Hepatic stellate cell (primary cell): ENCODE measurements at places on chromosomes 11 and 22.

DNA sequence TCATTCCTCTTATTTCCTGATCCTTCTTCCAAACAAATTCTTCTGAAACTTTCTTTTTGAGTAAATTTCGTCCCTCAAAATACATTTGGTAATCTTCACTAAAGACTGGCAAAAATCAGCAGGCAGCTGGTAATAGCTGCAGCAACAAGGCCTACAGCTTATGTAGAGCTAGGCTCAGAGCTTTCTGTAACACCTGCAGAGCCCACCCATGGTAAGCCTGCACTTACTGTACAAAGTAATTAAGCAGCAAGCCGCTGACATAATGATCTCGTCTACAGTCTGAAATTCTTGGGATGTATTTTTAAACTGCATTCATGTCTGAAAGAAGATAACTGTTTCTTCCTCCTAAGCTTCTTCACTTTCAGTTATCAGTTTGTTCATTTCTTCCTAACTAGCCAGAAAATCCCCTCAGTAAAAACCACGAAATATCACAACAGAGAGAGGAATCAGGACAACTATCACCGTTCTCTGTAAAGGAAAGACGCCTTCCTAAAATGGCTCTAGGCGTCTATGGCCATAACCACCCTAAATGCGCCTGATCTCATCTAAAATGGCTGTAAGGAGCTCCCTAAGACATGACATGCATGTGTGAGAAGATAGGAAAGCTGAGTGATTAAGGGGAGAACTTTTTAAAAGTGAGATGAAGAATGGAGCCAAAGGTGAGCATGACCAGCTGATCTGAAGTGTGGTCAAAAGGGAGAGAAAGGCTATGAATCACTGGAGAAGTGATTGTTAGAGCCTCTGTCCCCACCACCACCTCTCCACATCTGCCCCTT is 56.2 kb downstream of the DENND5A start:
- no peak for DNase-seq

DNA sequence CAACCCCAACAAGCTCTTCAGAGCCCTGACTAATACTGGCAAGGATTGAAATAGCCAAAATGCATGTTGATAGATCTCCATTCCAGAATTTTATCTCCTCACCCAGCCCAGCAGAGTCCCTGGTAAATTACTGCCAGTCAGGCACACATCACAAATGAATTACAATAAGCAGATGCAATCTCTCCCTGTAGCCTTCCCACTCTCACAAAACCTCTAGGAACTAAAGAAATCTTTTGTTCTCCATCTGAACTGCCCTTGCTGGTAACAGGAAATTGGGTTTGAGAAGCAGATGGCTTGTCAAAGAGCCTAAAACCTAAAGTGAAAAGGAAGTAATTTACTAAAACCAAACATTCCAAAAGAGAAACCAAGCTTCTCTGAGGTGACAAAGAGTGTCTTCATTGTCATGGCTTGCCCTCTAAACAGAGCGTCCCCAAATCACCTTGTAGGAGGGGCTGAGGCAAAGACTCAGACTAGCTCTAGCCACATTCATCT is 59.5 kb downstream of the FAM168A start:
- DNase-seq, result no peak

- no peak for DNase-seq
Observed at GRCh38 chr11:73566977-73567755, 30.7 kb downstream of the FAM168A start.

GRCh38 chr22:26565181-26565580 is 24.8 kb downstream of the TPST2 start:
- DNase-seq, result no peak

GRCh38 chr22:17779286-17780115 is 5.2 kb upstream of the BID start:
- no peak for DNase-seq

- no peak for DNase-seq
Observed at GRCh38 chr11:93689240-93689639, 27.8 kb downstream of the CEP295 start.

DNA sequence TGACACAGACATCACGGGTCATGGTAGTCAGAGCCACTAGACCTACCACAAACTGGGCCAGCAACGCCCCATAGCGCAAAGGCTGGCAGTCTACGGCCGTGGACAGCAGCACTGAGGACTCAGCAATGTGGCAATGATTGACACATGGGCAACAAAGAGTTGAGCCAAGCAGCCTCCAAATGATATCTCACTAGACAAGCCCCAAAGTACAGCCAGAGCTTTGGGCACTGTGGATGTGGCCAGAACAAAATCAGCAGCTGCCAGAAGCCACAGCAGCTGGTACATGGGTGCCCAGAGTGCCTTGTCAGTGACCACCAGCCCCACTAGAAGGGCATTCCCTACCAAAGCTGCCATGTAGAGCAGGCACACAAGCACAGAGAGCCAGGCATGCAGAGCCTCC is 11.2 kb upstream of the UBQLNL start:
- DNase-seq, result no peak

GRCh38 chr11:6618117-6619003 is 862 bp downstream of the TPP1 start:
- peak; percentile 76 for DNase-seq

- no peak for DNase-seq
Observed at GRCh38 chr11:44030996-44031395, 16.8 kb upstream of the ACCSL start.

- no peak for DNase-seq
Observed at GRCh38 chr11:12017865-12018453, 9.5 kb upstream of the DKK3 start.

- DNase-seq, result no peak
Observed at GRCh38 chr11:65615950-65616574, 486 bp downstream of the PCNX3 start.

DNA sequence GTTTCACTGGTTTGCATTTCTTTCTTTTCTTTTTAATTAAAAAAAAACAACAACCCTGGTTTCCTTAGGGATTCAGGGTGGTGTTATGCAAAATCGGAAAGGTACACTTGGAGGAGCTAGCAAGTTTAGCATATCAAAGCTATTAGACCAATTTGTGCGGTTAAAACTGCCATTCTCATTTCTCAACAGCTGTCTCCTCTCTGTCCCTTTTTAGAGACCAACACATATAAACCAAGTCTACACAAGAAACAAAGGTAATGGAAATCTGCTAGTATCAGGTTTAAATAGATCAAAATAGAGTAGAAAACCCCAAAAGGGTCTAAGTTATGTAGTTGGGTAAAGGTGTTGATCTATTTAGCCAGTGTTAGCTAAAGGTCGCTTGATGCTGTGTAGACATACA is 1.7 kb upstream of the SESN3 start:
- no peak for DNase-seq

DNA sequence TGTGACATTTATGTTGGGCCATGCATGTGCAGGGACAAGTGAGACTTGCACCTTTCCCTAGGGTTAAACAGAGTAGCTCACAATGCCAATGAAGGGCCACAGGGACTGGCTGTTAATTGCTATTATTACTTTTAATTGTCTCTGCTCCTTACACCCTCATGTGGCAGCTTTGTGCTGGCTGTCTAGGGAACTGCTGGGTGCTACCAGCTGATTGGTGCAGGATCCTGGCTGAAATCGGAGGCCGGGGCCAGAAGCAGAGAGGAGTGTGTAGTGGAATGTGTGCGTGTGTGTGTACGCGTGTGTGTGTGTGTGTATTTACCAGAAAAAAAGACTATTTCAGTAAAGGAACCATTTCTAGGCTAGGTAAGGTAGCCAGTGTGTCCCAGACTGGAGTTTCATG is 302.5 kb downstream of the CTTN start:
- DNase-seq, result no peak

DNA sequence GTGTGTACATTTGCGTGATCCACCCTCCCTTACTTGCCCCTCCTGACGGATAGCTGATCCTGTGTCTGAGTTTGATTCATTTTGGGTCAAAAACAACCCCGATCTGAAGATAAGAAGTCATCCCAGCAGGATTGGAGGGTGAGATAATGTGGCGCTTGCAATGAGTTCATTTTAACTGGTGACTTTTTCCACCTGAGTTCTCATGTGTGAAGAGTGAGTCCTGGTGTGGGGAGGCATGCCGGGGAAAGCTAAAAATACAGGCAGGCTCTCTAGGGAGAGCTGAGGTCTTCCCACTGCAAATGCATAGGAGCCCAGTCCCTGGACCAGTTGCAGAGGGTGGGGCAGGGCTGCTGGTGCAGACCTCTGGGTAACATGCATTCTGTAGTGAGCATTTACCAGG is 35.7 kb upstream of the ELF5 start:
- DNase-seq, result no peak

DNA sequence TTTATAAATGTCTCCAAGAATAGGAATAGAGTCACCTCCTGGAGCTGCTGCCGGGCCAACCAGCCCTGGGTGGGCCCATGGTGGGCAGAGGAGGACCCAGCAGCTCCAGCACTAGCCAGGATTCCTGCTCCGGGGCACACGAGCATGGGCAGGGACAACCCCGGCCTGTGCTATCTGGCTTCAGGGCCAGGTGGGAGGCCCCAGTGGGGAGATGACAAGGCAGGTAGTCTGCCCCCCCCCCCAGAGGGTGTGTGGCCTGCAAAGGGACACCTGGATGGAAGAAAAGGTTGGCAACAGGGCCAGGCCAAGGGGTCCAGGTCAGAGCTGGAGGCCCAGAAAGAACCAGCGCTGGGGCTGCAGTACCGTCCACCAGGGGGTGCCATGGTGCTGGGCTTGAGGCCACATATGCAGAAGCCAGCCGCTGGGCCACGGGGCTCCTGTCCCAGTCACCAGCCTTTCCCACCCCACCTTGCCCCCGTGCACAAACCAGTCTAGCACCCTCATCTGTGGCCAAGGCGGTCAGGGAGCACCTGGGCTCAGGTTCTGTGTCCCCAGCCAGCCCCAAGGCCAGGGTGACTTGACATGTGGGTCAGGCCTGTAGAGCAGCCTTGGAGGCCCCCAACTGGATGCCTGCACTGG is 3.4 kb downstream of the TSPAN32 start:
- peak; percentile 83 for DNase-seq

DNA sequence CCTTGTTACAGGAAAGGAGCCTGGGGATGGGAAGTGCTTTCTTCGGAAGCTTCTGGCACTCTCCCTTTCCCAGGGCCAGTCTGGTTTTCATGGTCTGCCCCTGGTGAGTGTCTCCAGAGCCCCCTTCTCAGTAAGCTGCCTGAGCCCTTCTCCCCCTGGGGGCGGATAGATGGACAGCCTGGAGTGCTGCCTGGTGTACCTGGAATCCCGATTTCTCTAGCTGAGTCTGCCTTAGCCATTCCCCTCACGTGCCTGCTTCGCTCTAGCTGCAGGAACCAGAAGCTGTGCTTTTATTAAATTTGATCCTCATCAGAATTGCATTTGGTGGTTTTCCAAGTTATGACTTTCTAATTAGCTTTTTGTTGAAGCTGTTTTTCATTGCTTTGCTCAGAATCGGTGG is 152.9 kb upstream of the NAV2 start:
- DNase-seq, result no peak

DNA sequence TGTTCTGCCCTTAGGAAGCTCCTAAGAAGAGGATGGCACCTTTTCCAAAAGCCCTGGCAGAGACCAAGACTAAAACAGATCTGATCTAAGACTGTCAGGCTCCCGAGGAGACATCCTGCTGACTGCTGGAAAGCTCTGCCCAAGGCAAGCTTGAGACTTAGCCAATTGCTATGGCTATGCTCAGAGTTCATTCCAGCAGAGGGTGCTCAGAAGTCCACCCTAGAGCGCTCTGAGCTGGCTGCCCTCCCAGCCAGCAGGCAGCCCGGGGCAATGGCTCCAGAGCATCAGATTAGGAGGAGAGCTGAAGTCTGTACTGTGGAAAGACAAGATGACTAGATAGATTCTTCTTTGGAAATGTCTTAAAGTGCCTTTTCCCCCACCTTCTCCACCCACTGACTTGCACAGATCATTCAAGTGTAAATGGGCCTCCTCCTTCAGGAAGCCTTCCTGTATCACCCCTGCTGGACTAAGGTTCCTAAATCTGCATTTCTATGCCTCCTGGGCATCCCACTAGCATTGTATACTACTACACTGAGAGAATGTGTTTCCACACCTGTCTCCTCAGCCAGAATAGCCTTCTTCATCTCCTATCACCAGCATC is 23.4 kb downstream of the LRRC55 start:
- DNase-seq, result peak; percentile 38

DNA sequence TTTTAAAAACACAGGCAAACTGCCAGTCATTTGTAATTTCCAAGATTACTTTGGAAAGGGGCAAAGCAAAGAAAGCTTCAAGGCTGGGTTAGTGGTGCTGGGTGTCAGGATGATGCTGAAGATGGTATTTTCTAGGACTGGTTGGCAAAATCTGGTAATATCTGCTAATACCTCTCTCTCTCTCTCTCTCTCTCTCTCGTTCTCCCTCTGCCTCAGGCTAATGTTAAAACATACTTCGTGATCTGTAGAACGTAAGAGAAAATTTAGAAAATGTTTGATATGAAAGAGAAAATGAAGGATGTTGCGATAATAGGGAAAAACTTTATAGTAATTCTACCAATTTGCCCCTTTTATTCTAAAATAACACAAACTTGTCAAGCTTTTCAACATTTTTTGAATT is 9.4 kb upstream of the LGR4 start:
- DNase-seq, result no peak

- no peak for DNase-seq
Observed at GRCh38 chr22:22933807-22934542, 46.4 kb downstream of the IGLL5 start.

- DNase-seq, result no peak
Observed at GRCh38 chr22:37267661-37268413, 14.5 kb upstream of the CYTH4 start.

- DNase-seq, result peak; percentile 10
Observed at GRCh38 chr11:31487848-31488247, 21.6 kb downstream of the IMMP1L start.

DNA sequence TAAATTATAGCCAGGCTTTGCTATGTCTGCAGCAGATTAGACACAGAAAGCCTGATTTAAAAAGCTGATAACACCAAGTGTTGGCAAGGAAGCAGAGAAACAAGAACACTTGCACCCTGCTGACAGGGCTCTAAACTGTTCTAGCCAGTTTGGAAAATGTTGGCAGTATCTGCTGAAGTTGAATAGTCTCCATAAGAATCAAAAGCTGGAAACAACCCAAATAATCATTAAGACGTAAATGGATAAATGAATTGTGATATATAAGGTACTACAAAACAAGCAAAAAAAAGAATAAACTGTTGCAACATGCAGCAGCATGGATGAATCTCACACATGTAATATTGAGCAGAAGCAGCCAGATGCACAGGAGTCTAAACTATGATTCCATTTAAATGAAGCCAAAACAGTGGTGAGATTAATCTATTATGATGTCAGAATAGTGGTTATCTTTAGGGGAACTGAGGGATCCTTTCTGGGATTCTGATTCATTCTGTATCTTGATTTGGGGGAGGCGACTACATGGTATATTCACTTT is 40.4 kb upstream of the ADORA2A start:
- no peak for DNase-seq

GRCh38 chr11:66966351-66966750 is 8.2 kb upstream of the PC start:
- DNase-seq, result no peak

DNA sequence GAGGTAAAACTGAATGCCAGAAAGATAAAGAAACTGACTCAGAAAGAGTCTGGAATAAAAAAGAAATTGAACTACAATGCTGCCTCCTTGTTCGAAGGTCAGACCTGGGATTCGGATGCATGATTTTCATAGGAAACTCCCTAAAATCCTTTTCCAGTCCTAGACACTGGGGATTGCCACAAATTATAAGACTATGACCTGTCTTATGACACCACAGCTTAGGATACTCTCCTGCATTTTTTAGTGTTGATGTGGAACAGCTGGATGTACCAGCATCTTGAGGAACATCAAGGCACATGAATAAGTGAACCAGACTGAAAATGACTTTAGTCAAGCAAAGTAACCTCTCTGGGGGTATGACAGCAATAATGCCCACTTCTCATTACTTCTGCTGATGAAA is 9.0 kb downstream of the KIRREL3 start:
- DNase-seq, result no peak
